AML-193 (cell line): ENCODE measurements at places on chromosomes 13 and 19.
A peak's percentile ranks its signal among the peaks of the same experiment; 100 is the strongest.

DNA sequence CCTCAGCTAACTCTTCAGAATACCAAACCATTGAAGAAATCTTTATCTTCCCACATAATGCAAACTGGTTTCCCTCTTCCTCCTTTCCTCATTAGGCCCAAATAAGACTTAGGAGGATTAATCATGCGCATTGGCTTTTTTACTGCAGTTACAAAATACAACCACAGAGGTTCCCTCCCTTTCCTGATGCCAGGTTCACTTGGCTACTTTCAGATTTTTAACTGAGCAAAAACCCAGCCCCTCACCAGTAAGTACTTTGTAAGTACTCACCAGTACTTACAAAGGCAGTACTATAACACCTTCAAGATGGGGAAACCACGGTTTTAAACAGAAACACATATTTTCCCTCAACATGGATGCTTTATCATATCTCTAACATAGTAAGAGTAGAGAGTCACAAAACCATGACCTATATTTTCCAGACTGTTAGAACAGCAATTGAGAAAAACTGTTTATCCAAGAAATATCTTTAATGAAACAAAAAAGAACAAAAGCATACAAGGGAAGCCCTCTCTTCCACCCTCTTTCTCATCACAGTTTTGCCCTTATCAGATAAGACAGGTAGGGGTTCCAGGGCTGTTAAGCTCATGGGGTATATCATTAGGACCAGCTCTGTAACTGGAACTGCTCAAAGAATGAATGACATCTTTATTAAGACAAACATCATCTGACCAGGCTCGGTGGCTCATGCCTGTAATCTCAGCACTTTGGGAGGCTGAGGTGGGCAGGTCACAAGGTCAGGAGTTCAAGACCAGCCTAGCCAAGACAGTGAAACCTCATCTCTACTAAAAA lies 12.7 kb downstream of the FOXO1 start:
- DNase-seq: peak; percentile 86

DNA sequence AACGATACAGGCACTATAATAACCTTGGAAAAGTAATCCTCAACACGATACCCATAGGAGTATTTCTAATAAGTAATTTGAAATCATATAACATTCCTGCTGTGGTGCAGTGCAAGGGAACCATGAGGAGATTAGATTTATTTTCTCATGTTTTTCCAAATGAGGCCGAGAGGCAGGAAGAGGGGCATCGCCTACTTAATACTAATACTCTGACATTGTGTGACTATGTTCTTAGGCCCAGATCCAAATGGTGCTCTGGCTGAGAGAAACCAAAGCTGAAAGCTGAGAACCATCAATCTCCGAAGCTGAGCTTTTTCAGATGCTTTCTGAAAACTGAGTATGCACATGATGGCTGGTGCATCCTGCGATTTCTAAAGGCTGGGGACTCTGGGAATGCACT lies 248.0 kb upstream of the MAB21L1 start:
- DNase-seq: no peak

- no peak for DNase-seq
Observed at GRCh38 chr13:75660694-75661093, 24.6 kb downstream of the LMO7 start.

DNA sequence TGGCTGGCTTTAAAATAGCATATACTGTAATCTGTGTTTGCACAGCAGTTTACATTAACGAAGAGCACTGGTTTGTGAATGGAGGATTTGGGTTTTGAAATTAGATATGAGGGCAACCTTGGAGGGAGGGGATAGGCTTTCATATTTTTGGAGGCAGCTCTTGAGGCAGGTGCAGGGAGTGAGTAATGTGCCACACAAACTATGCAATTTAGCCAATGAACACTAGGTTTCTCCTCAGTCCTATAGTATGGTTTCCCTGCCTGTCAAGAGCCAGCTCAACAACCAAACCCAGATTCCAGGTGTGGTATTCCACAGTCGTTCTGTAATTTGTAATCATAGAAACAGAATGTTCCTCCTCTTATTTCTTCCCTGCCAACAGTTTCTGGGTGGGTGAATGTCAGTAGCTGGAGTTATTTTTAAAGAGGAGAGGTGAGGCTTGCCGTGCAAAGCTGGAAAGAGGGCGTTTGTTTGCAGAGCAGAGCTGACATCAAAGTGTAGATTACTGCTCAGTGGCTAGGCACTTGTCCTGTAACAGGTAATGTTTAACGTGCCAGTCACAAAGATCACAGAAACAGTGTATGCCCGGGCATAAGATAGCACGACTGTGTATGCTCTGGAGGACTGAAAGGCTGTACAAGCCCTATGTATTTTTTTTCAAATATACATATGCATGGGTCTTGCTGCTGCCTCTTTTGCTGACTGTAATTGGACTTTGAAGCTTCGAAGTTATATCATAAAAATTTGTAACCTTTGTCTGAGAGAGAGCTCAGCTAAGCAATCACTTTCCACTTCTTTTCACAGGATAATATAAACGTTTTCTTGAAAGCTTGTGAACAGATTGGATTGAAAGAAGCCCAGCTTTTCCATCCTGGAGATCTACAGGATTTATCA lies 124.2 kb downstream of the LMO7 start:
- no peak for DNase-seq

DNA sequence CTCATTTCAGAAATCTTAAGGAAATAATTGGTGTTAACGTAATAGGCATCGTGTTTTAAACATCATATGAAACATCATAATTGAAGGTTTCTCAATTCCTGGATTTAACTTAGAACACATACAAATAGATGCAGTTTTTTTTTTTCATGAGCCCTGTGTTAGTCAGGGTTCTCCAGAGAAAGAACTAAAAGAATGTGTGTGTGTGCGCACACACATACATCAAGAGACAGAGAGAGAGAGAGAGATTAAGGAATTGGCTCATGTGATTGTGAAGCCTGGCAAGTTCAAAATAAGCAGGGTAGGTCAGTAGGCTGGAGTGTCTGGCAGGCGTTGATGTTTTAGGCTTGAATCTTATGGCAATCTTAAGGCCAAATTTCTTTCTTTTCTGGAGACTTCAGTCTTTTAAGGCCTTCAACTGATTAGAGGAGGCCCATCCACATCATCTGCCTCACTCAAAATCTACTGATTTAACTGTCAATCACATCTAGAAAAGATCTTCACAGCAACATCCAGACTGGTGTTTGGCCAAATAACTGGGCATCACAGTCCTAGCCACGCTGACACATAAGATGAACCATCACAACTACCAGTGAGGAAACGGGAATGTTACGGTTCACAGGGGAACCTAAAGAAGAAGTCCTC lies 25.2 kb downstream of the SPATA13 start:
- no peak for DNase-seq

GRCh38 chr13:78576261-78576660 lies 27.1 kb downstream of the POU4F1 start:
- peak; percentile 94 for DNase-seq

GRCh38 chr19:22882797-22883196 lies 50.7 kb downstream of the ZNF723 start:
- DNase-seq: peak; percentile 53

- no peak for DNase-seq
Observed at GRCh38 chr19:18733196-18733647, 49.7 kb downstream of the CRTC1 start.

GRCh38 chr13:30463787-30464495 lies 1.8 kb downstream of the HMGB1 start:
- DNase-seq: peak; percentile 31

GRCh38 chr13:38401276-38401675 lies 51.6 kb downstream of the UFM1 start:
- DNase-seq: no peak

- no peak for DNase-seq
Observed at GRCh38 chr19:34576292-34576691, 94.7 kb downstream of the WTIP start.

GRCh38 chr19:3113100-3114017 lies 19.2 kb downstream of the GNA11 start:
- DNase-seq: no peak

DNA sequence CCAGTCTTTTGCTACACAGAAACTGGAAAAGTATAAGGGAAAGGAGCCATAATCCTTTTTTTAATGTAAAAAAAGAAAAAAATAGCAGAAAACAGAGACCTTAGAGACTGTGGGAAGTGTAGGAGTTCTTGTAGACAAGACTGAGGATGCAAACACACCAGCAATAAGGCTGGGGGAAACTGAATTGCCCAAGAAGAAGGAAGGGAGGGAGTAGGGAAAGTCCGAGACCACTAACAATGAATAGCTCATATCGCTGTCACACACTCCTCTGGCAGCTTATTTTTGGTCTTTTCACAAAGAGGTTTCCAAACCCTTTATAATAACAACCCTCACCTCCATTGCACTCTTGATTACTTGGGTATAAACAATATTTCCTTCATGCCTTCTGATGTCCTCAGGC lies 952.0 kb downstream of the SLITRK5 start:
- DNase-seq: no peak

DNA sequence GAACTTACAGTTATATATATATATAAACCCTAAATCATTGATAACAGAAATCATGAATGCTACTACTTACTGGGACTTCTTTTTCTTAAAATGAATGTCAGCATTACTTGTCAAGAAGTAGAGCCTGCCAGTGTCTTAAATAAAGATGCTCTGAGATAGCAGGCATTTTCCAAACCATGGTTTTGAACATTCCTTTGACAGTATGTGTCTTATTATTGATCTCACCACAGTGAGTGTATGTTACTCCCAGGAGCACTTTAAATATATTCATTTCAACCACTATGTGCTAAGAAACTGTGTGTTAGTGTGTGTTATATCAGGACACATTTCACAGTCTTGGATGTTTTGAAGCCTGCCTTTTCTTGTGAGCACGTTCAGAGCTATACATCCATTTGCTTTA lies 28.2 kb downstream of the TNFRSF19 start:
- DNase-seq: no peak

GRCh38 chr19:55474269-55475265 lies 1.9 kb upstream of the ZNF628 start:
- DNase-seq: no peak

DNA sequence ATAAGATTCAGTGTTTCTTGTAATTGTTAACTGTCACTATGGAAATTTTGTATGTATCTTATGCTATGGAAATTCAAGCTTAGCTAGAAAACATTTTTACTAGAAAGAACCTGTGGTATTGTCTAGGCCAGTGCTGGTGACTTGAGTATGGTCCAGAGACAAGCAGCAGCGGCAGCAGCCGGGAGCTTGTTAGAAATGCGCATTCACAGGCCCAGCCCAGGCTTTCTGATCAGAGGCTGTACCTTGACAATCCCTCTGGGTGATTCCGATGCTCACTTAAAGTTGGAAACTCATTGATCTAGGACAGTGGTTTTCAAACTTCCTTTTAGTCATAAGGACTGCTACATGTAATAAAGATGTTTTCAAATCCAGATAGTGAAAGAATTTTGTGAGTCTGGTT lies 287.4 kb downstream of the SHISA2 start:
- no peak for DNase-seq

GRCh38 chr19:3133793-3134116 lies 2.1 kb upstream of the GNA15 start:
- no peak for DNase-seq

- no peak for DNase-seq
Observed at GRCh38 chr13:33369073-33369472, 83.5 kb upstream of the STARD13 start.

GRCh38 chr19:20662421-20663105 lies 1.2 kb upstream of the ZNF626 start:
- DNase-seq: no peak

- no peak for DNase-seq
Observed at GRCh38 chr19:10173527-10173926, 21.2 kb downstream of the DNMT1 start.

DNA sequence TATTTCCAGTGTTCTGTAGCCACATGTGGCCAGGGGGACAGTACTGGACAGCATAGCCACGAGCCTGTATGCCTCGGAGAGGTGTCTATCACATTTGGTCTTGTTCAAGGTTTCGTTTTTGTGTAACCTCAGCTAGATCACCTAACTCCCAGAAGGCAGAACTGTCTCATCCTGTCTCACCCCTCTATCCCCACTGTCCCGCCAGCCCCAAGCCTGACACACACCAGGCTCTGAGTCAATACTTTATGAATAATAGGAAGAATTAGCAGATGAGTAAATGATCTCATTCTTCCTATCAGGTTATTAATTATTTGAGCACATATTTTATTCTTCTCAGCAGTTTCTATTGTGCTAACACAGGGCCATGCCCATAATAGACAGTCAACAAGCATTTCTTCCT lies 132.2 kb downstream of the NUFIP1 start:
- DNase-seq: no peak

- DNase-seq: no peak
Observed at GRCh38 chr13:80070024-80070703, 270.8 kb downstream of the SPRY2 start.

GRCh38 chr13:42977219-42977659 lies 14.8 kb downstream of the EPSTI1 start:
- DNase-seq: no peak

DNA sequence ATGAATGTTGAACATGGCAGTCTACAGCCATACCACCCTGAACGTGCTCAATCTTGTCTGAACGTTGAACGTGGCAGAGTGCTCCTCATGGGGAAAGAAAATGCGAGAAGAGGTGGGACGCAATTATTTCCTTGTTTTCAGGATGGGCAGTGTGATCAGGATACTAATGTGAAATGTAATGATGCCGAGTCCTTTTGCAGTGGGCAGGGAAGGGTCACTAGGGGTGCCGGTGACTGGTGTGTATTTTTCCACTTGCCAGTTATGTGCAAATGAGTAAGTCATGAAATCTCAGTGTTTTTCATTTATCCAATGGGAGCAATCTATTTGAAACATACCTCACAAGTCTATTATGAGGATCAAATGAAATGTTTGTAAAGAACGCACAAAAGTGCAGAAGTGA lies 84.8 kb downstream of the LNX2 start:
- DNase-seq: no peak

DNA sequence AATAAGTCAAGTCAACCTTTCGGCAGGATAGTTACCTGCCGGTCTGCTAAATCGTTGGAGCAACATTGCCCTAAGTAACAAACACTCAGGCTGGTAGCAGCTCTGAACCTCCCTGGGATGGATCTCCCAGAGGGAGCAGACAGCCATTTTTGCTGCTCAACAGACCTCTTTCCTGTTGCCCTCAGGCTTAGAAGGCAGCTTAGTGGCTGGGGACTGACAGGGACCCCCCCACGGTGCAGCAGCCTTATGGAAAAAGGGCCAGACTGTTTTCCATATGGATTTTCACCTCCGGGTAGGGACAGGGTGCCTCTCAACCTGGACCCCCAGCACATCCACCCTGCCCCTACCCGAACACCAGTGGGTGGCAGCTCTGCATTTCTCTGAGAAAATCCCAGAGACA lies 49.7 kb downstream of the UBL3 start:
- DNase-seq: no peak

- no peak for DNase-seq
Observed at GRCh38 chr19:22026687-22027086, 15.9 kb upstream of the ZNF208 start.

- DNase-seq: no peak
Observed at GRCh38 chr13:36680913-36681312, 7.1 kb downstream of the SERTM1 start.

DNA sequence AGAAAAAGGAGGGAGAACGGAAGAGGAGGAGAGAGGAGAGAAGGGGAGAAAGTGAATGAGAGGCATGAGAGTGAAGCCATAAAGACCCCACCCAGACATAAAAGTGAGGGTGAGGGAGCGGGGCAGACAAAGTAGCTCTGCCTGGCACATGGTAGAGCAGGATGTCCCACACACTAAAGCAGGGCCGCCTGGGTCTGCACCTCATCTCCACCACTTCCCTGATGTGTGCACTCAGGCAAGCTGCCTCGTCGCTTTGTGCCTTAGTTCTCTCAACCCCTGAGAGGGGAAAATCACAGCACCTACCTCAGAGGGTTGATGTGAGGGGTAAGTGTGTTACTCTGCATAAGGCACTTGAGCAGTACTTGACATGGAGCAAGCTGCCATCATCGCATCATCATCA lies 488.1 kb downstream of the COG6 start:
- DNase-seq: no peak
